ENCODE measurements at places on chromosomes 13 and 19.
A peak's percentile ranks its signal among the peaks of the same experiment; 100 is the strongest.

DNA sequence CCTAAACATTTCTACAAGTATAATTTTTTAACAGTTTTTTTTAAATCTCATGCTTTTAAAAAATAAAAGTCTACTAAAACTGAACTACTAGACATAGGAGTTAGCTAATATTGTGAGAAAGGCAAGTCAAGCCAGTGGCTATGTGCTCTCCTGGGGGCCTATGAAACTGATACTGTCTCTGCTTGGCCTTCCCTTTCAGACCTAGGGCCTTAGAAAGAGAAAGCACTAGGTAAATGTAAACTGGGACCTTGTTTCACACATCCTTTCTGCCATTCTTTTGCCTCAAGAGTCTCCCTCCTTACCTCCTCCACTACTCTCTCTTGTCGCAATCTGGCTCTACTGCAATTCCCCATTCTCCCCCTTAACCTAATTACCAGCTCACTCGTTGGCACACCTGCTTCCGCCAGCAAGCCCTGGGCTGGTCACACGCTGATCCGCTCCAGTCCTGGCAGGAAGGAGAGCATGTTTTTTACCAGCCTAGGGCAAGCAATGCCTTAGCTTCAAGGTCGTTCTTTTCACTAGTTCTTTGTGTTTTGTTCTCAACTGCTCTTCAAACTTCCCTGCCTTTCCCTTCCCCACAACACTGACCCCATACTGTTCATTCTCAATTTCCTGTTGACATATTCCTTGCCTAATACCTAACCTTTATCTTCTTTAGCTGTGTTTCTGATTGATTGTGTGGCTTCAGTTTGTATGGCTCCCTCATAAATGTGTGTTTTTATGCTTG is 23.1 kb downstream of the TBC1D4 start:
- DNase-seq = no peak

DNA sequence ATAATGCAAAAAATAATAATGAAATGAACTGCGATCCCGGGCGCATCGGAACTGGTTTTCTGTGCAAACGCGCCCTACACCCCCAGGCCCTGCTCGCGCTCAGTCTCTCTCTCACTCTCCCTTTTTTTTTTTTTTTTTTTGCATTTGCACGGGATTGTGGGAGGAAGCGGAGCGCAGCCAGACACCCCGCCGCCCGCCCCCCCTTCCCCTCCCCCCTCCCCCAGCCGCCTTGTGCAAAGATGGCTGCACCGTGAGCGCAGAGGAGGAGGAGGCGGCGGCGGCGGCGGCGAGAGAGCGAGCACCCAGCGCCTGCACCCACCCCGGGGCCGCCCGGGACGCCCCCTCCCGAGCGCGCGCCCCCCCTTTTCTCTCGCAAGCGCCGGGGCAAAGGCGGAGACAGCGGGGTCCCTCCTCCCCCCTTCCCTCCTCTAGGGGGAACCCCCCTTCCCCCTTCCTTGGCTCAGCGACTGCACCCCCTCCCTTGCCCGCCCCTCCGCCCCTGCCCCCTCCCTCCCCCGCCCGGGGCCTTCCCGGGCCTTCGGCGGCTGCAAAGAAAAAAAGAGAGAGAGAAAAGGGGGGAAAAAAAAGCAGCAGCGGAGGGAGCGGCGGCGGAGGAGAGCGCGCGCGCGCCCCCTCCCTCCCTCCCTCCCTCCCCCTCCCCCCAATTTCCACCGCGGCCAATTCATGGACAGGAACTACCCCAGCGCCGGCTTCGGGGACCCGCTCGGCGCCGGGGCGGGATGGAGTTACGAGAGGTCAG is at the start of gene PRR12:
TSS of gene PRR12 (plus strand) at position 212 of the 760 bp plus-strand sequence. CDS start at position 685, 473 bp downstream.
- DNase-seq = peak; percentile 84

DNA sequence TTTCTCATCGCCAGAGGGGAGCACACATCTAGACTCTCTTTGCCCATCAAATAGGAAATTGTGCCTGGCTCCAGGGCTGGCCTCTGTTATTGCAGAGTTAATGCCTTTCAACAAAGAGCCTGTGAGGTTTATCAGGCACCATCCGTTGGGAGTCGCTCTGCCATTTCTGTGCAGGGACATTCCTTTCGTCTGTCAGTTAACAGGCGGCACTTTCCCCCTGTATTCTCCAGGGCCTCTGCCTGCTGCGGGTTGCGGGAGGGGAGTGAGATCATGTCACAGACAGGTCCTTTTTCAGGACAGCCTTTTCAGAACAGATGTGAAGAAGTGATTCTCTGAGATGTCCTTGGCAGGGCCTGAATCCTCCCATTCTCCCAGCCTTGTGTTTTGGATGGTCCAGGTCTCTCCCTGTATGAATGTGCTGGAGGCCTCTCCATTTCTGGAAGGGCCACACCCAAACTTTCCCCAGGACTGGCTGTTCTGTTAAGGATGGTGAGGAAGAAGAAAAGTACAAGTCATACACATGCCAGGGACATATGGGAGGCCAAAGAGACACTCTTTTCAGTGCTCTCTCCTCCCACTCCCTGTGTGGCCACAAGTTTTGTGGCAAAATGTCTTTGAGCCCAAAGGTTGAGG is 14.9 kb downstream of the SERP2 start:
- DNase-seq = no peak

- DNase-seq = peak; percentile 22
These were observed 70.8 kb downstream of the FNDC3A start for GRCh38 chr13:49046519-49046918.

- DNase-seq = no peak
These were observed 148.5 kb upstream of the FREM2 start for GRCh38 chr13:38538422-38538821.

GRCh38 chr13:46633416-46633815 is 80.4 kb downstream of the LRCH1 start:
- DNase-seq = peak; percentile 76

- peak; percentile 40 for DNase-seq
These were observed 210.0 kb downstream of the B3GLCT start for GRCh38 chr13:31409678-31410356.
